Inflammatory macrophage treated with lipopolysaccharide for 1 hour (primary cell): ENCODE measurements at places on chromosomes 11 and 22.

GRCh38 chr11:34288492-34288891 lies 69.3 kb downstream of the ABTB2 start:
- no peak for DNase-seq

DNA sequence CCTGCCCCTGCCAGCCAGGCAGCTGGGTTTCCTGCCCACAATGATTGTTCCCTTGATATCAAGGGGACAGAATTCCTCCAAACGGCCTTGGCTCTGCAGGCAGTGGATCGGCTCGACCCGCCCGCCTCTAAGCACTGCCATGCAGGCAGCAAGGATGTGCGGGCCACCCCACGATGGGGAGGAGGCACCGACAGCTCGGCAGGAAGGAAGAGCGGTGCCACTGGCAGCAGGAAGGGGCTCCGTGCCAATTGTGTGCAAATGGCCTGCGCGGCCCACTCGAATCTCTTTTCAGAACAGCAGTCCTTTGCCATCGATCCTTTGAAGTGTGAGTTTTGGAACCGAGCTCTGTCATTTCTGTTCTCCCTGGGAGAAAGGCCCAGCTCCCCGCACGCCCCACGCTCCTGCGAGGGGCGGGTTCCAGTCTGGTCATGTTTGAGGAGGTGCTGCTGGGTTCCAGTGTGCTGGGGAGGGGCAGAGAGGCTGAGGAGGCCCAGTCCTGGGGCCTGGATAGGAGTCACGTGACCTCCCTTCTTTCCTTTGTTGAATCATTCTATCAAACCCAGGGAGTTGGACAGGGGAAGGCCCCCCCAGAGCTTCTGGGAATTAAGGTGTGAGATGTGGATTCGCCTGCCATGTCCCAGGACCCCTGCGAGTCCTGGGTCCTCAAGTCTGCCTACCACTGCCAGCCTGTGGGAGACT lies 406.0 kb downstream of the CTTN start:
- no peak for DNase-seq

- peak; percentile 58 for DNase-seq
Observed at GRCh38 chr11:72263361-72263760, 19.4 kb upstream of the PHOX2A start.

GRCh38 chr11:47980907-47981621 lies 705 bp downstream of the PTPRJ start:
- DNase-seq: no peak

GRCh38 chr11:68594123-68594522 lies 90.2 kb upstream of the GAL start:
- no peak for DNase-seq

DNA sequence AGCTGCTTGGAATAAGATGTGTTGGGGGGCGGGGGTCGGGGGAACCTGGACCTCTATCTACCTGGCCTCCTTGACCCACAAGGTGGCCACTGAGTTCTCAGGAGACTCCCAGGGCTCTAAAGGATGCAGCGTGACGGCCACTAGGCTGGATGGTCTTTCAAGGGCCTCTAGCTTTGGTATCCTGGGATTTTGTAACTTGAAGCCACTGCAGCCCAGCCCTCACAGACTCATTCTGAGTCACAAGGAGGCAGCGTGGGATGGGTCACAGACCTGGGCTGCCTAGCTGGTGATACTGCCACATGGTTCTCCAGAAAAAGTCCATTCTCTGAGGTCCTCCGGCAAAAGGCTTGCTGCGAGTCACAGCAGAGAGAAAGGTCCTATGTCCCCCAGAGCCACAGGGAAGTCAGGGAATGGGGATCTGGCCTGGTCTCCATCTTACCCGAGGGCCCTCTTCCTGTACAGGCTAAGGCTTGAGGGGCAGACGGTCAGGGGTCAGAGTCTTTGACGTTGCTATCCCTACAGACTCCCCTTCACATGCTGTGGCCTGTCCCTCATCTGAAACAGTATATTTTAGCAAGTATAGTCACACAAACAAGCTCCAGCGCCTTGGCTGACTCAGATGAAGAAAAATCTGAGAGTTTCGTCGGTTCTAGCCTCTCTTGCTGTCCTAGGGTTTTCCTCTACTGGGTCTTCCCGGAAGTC lies 52.4 kb downstream of the KCNC1 start:
- no peak for DNase-seq

- peak; percentile 54 for DNase-seq
Observed at GRCh38 chr11:113896156-113896879, 8.3 kb upstream of the HTR3B start.

- no peak for DNase-seq
Observed at GRCh38 chr11:68374531-68374930, 62.1 kb downstream of the LRP5 start.

- DNase-seq: peak; percentile 40
Observed at GRCh38 chr11:118401880-118402590, 629 bp downstream of the ATP5MG start.

- no peak for DNase-seq
Observed at GRCh38 chr11:47448566-47449427, at the start of gene RAPSN. TSS of gene RAPSN (minus strand) at chr11:47449136. CDS start at chr11:47448964, 172 bp downstream.

DNA sequence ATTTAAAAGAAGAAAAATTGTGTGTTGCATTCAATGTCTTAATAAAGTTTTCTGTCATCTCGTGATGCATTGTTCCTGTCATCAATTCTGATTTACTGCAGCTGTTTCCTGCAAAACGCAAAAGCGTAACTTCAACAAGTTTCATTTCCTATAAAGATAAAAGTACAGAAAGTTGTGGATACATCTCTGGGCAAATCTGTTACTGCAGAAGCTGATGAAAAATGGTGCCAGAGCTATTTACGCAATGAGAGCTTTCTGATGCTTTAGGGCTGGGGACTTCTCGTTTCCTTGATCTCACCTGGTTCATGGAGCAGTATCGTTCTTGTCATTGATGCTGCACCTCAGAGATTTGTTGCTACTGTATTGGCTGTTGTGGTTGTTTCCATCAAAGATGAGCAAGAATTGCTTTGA lies 15.5 kb upstream of the MS4A12 start:
- no peak for DNase-seq

DNA sequence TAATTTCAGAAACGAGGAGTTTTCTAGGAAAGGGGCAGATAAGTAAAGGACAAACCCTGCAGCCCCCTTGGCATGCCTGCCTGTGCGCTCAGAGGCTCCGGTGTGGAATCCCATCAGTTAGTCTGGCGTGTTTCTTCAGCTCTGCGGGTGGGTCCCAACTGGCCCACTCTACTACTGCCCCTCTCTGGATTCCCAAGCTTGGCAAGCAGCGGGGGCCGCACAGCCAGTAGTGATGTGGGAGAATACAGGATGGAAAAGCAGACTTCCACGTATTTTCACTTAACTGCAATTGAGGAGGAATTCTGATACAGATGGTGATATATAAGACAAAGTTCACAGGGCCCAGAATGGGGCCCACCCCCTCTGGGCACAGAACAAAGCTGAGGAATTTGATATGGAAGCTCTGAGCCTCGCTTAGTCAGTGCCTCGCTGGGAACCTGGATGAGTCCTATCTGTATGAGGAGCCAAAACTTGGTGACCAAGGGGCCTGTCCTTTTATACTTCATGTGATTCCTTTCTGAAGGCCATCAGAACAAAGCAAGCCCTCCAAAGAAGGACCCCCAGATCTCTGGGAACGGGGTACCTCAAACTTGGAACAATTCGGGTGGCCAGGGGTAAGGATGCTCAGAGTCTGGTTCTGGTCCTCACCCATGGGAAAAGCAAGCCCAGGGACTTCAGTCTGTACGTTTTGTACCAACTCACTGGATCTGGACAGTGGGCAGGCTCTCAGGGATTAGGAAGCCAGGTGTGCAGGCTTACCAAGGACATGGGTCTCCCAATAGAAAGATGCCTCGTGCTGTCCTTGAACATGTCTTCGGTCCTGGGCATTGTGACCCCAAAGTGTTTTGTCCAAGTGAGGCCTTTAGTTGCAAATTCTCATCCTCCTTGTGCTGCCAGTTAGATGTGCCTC lies 26.0 kb downstream of the RELT start:
- DNase-seq: no peak

- DNase-seq: peak; percentile 57
Observed at GRCh38 chr11:46896719-46897406, 21.5 kb downstream of the LRP4 start.

DNA sequence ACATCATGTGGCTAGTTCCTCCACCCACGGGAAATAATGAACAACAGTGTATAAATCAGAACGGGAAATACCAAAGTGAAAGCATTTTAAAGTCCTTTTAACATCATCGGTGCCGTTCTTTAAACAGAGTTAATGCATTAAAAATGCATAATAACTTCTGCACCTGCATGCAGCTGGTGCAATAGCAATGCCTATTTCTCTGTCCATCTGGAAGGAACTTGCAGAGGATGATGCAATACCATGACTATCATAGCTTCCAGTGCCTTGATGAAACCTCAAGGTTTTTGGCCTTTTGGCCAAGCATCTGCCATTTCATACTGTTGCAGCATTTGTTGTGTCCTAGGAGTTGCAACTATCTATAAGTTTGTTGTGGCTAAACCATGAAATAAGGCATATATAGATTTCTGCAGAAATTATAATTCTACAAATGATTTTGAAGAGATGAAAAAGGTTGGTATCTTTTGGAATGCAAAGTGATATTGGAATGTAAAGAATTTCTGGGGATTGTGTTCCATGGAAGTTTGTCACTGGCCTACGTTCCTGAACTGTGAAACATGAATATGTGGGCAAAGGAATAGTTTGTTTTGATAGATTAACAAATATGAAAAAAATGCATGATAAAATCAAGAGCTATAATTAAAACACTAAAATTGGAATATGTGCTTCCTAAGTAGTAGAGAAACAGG lies 9.8 kb upstream of the EIF3F start:
- no peak for DNase-seq

DNA sequence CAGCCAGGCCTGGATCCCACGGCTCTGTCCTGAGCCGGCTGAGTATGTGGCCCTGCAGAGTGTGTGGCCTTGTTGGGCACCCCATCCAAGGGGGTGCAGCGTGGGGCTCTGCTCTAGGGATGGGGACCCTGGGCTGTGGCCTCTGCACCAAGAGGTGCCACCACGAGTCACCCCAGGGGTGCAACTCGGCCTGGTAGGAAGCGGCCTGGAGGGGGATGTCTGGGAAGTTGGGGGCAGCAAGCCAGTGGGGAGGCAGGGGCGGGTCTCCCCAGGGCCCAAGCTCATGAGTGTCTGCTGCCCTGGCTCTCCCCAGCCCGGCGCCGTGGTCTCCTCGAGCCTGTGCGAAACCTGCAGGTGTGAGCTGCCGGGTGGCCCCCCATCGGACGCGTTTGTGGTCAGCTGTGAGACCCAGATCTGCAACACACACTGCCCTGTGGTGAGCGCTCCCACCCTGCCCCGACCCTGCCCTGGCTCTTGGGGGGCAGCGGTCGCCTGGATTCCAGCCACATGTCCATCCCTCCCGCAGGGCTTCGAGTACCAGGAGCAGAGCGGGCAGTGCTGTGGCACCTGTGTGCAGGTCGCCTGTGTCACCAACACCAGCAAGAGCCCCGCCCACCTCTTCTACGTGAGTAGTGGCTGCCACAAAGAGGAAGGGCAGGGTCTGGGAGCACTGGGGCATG lies 24.2 kb upstream of the MUC5B start:
- no peak for DNase-seq

DNA sequence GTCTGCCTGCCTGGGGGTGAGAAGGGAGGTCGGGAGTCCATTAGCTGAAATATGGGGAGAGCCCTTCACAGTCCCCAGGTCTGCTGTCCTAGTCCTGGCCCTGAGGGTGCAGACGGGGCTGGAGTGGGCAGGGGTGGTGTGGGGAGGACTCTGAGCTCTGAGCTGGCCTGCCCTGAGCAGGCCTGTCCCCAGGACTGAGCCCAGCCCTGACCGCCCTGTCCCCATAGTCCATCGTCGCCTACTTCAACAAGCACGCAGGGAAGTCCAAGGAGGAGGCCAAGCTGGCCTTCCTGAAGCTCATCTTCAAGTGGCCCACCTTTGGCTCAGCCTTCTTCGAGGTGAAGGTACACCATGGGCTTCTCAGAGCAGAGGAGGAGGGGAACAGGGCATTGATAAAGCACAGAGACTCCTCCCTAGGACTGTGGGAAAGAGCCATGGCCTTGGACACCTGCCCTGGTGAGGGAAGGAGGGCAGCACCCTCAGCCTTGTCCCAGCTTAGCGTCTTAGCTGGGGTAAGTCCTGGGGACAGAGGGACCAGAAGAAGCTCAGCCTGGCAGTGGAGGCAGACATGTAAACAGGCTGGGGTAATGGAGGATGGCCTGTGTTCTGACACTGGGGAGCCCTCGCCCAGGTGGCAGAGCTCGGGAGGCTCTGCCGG lies 83.7 kb downstream of the MYO7A start:
- no peak for DNase-seq

GRCh38 chr22:41928593-41929417 lies 2.2 kb upstream of the TNFRSF13C start:
- DNase-seq: no peak

DNA sequence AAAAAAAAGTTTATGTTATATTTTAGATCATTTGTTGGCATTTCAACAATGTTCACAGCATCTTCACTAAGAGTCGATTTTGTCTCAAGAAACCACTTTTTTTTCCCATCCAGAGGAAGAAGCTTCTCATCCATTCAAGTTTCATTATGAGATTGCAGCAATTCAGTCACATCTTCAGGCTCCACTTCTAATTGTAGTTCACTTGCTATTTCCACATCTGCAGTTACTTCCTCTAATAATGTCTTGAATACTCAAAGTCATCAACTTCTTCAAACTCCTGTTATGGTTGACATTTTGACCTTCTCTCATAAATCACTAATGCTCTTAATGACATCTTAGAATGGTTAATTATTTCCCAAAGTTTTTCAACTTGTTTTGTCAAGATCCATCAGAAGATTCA lies 61.3 kb upstream of the CHORDC1 start:
- peak; percentile 6 for DNase-seq

GRCh38 chr11:4619514-4619913 lies 11.5 kb upstream of the TRIM68 start:
- DNase-seq: no peak

DNA sequence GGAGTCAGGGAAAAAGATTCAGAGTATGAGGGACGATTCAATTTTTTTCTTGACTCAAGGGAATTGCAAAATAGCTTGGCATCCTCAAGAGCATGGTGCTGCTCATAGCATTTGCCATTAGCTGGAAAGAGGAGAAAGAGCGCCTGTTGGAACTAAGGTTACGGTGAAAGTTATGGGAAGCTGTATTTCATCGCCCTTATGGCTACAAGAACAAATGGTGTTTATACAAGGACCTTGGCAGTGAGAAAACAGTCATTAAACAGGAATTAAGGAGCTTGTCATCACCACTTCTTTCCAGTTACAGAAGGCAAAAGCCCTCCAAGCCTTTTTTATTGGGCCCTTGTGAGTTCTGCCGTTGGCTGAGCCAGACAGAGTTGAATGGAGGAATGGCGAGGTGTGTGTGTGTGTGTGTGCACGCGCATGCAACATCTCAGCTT lies 74.2 kb downstream of the ALX4 start:
- no peak for DNase-seq

- DNase-seq: no peak
Observed at GRCh38 chr11:102762361-102762767, 18.1 kb downstream of the MMP10 start.

DNA sequence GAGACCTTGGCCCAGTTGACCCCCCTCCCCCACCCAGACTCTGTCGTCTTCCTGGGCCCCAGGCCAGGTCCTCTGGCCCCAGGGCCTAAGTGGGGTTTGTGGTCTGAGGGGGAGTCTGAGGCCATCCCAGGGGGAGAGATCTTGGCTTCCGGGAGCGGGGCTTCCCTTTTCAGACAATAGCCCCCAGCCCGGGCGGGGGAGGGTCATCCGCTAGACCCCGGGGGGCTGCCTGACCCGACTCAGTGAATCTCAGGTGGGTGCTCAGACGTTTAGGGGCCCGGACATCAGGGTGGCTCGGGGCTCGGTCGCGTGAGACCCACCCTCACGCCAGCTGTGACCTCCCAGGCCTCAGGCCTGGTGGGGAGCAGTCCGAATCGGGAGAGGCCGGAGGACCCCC lies 609 bp downstream of the MAPK11 start:
- DNase-seq: no peak
